SJCRH30 (cell line): ENCODE measurements at places on chromosomes 16 and 17. TPM values are rescaled to one million over a fixed set of nuclear protein-coding genes. Genes with fewer than 3 reads are reported as not detected.

Gene RFFL
- total RNA-seq = 10.9 and 13.7 TPM in 2 replicates

Gene TLCD3B
- 0.49 and 0.58 TPM in 2 replicates for total RNA-seq

Gene KRT222
- not detected in 2 replicates for total RNA-seq

Gene FAM234A
- 28.3 and 28.9 TPM in 2 replicates for total RNA-seq

Gene KRTAP1-1
- total RNA-seq = not detected in 2 replicates

Gene MTMR4
- 37.3 and 42.2 TPM in 2 replicates for total RNA-seq

Gene EME1
- 18.4 and 20.8 TPM in 2 replicates for total RNA-seq

Gene C16orf82
- not detected in 2 replicates for total RNA-seq

Gene CCT6B
- total RNA-seq = 0.46 and 0.79 TPM in 2 replicates

Gene CLEC10A
- total RNA-seq = not detected in 2 replicates

Gene MYCBPAP
- total RNA-seq = not detected in 2 replicates

Gene MYADML2
- total RNA-seq = 0.81 and 0.85 TPM in 2 replicates

Gene LRRC46
- 0.18 and 0.34 TPM in 2 replicates for total RNA-seq

Gene CTRB1
- not detected in 2 replicates for total RNA-seq

Gene CPNE7
- not detected in 2 replicates for total RNA-seq

Gene DPEP2
- not detected in 2 replicates for total RNA-seq

Gene WNT9B
- not detected in 2 replicates for total RNA-seq

Gene CCL4L2
- not detected in 2 replicates for total RNA-seq

Gene C16orf96
- total RNA-seq = not detected in 2 replicates

Gene EPX
- total RNA-seq = not detected in 2 replicates

Gene TBC1D3
- not detected in 2 replicates for total RNA-seq
